Activated CD8-positive, alpha-beta memory T cell treated with anti-CD3 and anti-CD28 coated beads, Interleukin-2, amount 10 ng/mL, durations not matched to agents 7 days and 5 days (primary cell): ENCODE measurements at places on chromosomes 4 and X. TPM values are rescaled to one million over a fixed set of nuclear protein-coding genes. Genes with fewer than 3 reads are reported as not detected.

DAPP1 gene
- 25.3 TPM for total RNA-seq

GRCh38 chrX:104329731-104330130, 75.0 kb upstream of the ESX1 start:
- no peak for DNase-seq

FAT4 gene
- total RNA-seq = not detected

SHISA3 gene
- 0.61 TPM for total RNA-seq

DNA sequence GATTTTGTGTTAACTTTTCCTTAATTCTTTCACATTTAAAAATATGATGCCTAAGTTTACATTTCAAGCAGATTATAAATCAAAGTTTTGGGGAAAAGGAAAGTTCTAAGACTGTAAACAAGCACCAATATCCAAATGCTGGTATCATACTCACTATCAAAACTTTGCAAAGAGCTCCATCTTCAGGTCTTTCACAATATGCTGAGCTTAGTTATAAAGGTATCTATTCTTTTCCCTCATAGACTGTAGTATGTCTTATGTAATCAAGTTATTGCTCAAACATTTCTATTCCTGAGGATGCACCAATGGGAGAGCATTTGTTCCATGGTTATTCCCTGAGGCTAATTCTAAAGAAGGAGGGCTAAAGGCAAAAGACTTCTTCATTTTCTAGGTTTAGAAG, 207.9 kb upstream of the FAM241A start:
- no peak for DNase-seq

- no peak for DNase-seq
Measured at GRCh38 chr4:182862141-182862875, 54.9 kb downstream of the DCTD start.

GRCh38 chr4:123937581-123937980, 541.0 kb downstream of the SPRY1 start:
- DNase-seq = no peak

TGIF2LX gene
- total RNA-seq = not detected

TBC1D1 gene
- total RNA-seq = 72.2 TPM

DNA sequence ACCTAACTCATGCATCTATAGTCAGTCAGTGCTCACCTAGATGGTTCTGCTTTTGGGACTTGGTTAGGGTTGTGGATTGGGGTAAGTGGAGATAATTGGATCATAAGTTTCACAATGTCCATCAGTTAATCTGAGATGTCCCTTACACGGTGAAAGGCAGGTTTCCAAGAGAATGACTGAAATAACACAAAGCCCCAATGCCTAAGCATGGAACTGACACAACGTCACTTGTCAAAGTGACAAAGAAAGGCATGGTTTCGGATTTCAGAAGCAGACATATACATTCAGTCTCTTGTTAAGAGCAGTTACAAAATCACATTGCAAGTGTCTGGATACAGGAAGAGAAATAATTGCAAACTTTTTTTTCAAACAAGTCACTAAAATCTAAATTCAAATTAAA, 1456.9 kb downstream of the TECRL start:
- DNase-seq = no peak

DNA sequence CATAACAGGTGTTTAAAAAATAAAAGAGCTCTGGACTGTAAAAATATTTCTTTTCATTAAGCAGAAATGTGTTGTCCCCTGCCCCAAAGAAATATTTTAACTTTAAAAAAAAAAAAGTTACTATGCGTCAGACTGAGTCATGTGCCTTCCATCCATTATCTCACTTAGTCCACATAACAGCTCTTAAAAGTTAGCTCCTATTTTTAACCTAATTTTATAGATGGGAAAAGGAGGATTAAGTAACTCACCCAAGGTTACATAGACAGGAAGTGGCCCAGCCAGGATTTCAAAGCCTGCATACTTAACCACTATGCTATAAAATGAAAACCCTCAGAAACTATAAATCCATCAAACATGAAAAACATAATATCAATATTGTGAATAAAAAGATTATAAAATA, 97.7 kb downstream of the MANBA start:
- DNase-seq = no peak

DNA sequence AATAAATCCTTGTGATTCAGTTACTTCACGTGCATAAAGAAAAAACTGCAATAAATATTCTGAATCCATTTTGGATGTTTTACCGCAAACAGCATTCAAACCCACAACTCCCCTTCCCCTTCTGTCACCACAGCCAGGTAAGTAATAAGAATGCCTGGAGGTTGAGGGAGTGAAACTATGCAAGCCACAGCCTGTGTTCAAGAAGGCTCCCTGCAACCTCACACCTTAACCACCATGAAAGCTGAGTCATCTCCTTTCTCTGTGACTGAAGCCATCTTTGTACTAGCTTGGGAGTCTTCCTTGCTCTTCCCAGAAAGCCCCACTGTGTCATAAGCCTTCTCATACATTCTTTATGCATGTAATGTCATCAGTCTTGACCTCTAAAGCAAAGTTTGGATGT, 297.0 kb upstream of the PUDP start:
- DNase-seq = no peak

NUDT11 gene
- total RNA-seq = 0.79 TPM

DNA sequence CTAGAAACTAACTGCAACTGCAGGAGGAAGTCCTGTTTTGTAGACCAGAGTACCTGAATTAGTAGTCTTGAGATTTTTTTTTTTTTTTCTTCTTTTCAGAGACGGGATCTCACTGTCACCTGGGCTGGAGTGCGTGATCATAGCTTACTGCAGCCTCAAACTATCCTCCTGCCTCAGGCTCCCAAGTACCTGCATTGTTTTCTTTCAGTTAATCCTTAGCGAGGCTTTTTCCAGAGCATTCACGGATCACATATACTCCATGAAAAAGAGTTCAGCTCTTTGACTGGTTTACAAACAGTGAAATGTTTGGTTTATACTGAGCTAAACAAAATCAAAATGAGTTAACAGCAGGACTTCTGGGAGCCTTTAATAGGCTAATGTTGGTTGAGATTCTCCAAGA, 45.8 kb downstream of the KLHL15 start:
- no peak for DNase-seq

CABS1 gene
- not detected for total RNA-seq

- DNase-seq = no peak
Measured at GRCh38 chr4:121790976-121791375, 10.1 kb upstream of the EXOSC9 start.

DNA sequence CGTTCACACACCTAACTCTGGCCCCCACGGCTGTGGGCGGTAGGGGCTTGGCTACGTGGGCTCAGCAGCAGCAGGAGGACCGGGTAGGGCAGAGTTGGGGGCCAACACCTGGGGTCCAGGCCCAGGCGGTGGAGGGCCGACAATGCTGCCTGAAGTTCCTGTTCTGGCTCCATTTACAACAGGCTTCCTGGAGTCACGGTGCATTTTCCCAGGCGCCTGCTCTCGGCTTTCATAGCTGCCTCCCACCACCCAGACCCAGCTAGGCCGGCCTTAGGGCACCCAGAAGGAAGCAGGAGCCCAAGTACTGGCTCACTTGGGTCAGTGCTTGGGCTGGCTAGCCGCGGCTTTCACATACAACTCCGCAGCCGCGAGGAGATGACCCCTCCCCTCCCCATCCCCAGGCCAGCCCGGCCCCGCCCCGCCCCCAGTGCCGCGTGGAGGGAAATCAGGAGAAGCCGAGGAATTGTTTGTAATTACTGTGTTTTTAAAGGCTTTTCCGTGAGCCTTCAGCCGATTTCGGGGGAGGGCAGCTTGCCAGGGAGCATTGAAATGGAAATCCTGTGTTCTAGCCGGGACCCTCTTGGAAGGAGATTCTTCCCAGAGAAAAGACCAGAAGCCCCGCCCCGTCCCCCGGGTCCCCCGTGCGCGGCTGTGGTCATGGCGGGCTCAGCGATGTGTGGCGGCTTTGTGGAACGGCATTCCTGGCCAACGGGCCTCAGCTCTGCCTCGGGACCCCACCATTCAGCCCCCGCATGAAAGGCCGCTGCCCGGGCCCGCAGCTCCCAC, 28.5 kb downstream of the PJA1 start:
- DNase-seq = no peak

SLC39A8 gene
- 66.2 TPM for total RNA-seq

SPANXA2 gene
- total RNA-seq = not detected

GRCh38 chr4:6410068-6410467, 62.3 kb downstream of the PPP2R2C start:
- DNase-seq = no peak

DNA sequence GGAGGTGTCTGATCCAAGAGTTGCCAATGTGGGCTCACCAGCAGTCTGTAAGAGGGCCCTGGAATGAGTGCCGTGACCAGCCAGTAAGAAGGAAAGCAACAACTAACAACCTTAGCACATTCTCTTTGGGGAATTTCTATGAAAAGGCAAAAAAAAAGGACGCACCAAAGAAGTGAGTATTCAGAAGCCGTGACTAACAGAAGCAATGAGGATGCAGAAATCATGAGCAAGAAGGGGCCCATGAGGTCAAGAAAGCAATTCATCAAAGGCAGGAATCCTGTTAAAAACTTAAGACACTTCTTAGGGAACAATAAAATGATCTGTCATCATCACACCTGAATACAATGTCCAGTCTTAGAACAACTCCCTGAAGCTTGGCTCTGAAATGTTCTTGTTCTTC, 260.5 kb downstream of the RAPGEF2 start:
- DNase-seq = no peak

DNA sequence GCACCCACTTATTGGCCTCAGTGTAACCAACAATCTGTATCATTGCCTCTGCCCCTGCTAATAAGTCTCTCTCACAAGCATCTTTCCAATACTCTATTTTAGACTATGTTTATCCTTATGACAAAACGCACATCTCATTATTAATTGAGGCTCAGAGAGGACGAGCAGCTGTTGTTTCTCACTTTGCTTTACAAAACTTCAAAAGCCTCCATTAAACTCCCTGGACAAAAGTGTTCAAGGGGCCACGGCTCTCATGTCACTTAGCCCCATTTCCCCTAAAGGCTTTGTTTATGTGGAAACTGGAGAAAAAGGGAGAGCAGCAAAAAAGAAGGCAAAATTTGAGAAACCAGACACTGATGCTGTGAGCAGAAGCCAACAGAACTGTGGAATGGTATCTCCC, 180.0 kb upstream of the LNX1 start:
- no peak for DNase-seq

DNA sequence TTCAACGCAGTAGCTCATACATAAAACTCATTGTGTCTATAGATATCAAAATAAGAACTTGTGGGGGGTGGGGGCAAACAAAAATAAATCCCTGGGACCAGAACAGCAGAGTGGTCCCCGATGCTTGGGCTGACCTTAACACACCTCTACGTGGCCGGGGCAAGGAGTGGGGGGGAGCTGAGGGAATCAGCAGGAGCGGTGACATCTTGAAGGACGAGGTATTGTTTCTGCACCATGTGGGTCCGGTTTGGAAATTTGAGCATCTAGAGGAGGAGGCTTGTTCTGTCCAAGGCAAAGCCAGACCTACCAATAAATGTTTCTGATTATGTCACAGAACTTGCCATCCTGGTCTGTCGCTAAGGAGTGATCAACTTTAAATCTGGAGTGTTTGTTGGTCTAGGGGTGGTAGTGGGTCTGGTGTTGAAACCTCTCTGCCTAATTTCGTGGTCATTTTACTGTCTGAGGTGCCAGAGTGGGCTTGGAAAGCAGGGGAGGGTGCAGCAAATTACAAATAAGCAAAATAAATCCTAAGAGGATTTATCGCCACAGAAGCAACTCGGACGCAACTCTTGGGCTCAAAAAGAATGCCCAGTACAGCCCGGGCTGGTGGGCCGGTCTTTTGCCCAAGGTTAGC, 774 bp upstream of the RAPGEF2 start:
- DNase-seq = no peak

CACNA1F gene
- 0.19 TPM for total RNA-seq

CT45A10 gene
- total RNA-seq = not detected
